ENCODE measurements at places on chromosomes 12 and 14.

GRCh38 chr14:50786751-50787464 is 44.1 kb downstream of the NIN start:
- no peak for DNase-seq

DNA sequence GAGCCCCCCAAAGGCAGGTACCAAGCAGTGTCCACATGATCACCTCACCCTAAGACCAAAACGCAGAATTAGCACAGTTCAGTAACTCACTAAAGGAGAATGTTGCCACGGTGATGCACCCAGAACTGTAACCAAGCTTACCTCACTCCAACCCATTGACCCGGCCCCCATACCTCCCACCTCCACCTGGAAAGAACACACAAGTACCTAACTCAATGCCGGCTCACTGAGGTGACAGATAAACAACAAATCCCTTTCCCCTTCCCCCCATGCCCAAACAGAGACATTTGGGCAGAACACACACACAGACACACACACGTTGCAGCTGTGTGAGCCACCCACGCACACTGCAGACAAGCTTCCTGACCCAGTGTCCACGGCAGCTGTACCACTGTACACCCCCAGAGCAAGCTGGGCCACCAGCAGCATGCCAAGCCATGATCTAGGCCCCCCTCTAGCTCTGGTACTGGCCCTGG is 1.3 kb downstream of the RAPGEF3 start:
- DNase-seq: no peak

DNA sequence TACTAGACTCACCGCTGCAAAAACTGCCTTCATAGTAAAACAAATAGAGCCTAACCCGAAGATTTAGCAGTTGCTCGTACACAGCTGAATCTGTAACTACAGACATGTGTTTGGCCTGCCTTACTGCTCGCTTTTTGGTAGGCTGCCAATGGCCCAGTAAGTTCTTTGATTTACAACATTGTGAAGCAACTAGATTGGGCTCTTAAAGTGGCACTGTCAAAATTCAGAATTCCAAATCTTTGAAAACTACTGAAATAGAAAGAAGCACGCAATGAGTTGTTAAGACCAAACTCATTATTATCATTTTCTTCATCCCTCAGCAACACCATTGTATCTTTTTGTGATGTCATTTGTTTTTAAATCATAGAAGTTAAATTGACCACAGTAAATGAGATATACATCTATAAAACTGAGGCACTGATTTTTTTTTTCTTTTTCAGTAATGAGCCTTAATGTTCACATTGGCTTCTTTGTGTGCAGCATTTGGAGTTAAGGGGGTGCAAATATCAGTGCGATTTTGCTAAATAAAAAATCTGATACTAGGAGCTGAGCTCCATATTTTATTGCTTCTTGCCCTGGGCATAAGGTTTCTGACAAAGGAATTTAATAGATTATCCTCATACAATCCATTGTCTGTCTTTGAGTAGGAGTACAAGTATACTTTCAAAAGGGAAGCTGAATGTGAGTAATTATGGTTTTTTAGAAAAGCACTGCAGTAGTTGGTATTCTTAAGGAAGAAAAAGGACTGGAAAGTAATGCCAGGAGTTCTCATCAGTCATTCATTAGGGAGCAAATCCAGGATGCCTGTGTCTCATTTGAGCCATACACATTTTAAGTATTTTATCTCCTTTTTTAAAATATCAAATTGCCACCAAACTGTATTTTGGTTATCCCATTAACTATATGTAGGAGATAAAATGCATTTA is 138.5 kb downstream of the KICS2 start:
- no peak for DNase-seq

DNA sequence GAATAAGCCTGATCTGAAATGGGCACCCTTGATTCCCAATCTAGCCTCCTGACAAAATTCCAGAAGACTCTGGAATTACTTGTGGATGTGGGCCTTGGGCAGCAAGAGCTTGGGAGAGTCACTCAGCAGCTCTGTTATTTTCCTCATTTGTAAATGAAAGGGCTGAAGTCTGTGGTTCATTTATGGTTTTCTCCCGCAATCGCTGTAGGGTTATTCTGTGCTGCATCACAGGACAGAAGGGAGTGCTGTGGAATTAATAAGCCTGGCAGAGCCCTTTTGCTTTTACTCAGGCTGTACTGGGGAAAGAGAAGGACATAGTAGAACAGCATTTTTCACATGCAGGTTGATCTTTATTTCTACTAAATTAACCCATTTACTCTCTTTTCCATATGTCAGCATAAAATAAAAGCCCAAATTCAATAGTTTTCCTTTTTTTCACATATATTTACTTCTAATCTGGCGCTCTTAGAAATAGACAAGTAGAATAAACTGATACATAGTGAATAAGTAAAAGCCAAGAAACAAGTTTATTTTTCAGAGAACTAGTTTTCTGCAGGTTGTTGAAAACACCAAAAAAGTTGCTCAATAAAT is 49.2 kb downstream of the DUSP16 start:
- DNase-seq: no peak

DNA sequence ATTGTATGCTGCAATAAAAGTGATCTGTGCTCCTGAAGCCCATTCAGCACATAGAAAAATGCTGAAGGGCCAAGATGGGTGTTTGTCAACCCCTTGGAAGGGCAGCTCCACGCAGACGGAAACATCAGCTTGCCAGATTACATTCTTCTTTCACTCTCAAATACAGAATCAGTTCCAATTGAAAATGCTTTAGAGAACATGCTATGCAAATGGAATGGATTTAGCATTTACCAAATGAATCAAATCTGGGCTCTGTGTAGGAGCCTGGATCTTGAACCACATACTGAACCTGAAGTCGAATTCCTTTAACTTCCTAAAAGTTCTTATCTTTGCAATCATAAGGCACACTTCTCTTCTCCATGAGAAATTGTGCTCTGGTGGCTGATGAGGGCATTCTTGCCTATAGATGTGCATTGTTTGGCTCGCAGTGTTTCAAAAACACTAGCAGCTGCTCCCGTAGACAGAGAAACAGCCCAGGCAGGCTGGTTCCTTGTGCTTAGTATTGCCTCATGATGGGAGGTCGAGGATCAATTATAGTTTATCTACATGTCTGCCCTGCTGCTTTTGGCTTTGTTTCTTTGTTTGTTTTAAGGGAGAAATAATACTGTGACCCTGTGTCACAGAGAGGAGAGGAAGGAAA is 489.8 kb upstream of the FLRT2 start:
- no peak for DNase-seq

DNA sequence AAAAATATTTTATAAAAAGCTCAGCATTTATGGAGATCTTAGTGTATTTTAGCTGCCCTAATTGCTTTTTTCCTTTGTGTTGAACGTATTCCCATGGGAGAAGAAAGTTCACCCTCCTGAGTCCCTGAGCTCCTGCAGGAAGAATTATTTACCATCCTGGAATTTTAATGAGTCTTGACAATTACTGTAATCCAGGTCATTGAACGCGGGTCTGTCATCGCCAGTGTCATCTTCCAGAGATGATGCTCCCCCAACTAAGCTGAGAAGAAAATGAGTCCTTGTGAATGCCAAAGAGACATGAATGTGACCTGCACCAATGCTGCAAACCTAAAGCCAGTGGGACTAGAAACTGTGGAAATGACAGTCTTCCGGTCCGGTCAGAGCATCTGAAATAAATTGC is 129.5 kb downstream of the FBXL14 start:
- no peak for DNase-seq

DNA sequence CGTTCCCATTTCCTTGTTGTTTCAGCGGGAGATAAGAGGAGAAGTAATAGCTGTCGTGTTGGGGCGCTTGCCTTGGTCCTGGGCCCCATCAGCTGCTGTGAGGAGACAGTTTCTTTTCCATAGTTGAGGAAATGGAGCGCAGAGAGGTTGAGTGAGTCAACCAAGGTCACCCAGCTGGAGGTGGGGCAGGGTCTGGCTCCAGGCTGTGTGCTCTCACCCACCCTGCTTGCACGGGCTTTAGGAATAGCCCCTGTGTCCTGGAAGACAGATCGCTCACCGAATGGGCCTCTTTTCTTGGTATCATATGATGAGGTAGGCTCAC is 165.7 kb upstream of the RTL1 start:
- DNase-seq: no peak

DNA sequence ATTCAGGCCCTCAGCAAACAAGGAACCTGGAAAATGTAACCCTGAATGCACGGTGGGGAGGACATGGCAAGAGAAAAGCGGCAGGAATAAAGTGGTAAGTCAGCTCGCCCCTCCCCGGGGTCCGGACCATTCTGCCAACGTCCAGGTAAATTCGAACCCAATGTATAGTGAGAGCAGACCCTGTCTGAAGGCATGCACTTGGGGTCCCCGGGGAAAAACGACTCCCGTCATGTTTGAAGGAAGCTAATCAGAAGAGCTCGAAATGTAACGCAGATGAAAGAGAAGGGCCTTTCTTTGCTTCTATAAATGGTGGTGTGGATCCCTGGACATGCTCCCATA is 193 bp downstream of the ACACB start:
- no peak for DNase-seq

GRCh38 chr12:126210448-126210847 is 1145.2 kb downstream of the AACS start:
- no peak for DNase-seq

DNA sequence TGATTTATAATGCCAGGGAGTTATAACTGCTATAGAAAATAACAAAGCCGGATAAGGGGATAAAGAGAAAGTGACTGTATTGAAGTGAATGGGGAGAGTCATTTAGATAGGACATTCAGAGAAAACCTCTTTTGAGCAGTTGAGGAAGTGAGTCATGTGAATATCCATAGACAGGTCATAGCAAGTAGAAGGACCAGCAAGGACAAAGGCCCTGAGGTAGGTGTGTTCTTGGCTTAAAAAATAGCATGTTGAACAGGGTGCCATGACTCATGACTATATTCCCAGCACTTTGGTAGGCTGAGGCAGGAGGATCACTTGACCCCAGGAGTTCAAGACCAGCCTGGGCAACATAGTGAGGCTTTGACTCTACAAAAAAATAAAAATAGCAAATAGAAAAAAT is 51.5 kb upstream of the RAP1B start:
- DNase-seq: no peak
